GDM1 (cell line): ENCODE measurements at places on chromosomes 5 and 9.

DNA sequence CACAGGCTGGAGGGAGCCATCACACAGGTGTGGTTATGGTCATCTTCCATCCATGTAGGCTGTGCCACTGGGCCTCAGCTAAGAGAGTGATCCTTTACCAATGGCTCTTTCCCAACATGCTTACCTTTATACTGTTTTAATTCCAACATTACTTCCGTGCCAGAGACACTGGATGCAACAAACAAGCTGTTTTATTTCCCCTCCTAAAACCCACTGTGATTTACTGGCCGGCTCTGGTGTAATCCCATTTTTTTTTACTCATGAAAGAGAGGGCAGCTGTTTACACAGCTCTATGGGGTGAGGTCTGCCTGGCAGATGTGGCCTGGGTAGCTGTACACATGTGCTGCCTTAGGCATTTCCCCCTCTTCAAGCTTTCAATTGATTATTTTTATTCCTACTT lies 58.5 kb downstream of the MACROH2A1 start:
- no peak for DNase-seq

DNA sequence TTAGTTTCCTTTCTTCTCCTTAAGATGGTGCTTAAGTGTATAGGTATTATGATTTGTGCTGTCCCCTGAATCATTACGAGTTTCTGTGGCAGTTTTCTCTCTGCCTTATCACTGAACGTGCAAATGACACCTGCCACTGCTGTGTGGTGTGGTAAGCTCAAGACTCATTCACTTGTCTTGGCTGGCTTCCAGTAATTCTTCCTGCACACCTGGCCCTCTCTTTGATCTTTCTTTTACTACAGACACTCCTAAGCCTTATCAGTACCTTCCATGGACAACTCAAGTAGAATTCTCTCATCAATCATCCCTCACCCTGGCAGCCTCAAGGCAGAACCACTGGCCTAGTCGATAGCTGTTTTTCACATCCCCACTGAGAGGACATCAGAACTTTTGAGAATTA lies 82.6 kb upstream of the ADAMTS19 start:
- DNase-seq, result no peak

- DNase-seq, result no peak
Observed at GRCh38 chr5:15285901-15286583, 213.9 kb upstream of the FBXL7 start.

- DNase-seq, result no peak
Observed at GRCh38 chr5:17831279-17831678, 197.0 kb downstream of the TAF11L14 start.

- DNase-seq, result no peak
Observed at GRCh38 chr9:114899995-114900394, 30.4 kb downstream of the TNFSF8 start.

DNA sequence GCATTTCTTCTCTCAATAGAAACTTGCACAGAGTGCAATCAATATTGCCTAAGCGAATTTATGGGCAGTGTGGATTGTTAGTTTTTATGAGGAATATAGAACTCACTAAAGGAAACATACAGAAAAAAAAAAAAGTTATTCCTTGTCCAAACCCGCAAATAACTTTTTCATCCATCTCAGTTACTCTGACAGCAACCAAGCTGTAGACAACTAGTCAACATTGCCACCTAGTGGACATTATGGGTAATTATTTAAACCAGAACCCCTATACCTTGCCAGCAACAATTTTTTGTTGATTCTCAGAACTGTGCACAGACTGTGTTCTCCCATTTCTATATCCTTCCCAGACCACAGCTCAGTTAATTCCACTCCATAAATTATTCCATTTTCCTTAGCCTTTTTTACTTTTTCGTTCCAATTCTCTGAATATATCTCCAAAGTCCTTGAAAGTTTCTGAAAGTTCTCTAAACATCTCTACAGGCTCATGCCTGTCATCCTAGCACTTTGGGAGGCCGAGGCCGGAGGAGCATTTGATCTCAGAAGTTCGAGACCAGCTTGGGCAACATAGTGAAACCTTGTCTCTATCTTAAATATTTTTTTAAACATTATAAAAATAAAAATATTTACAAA lies 2.6 kb upstream of the AFAP1L1 start:
- peak; percentile 3 for DNase-seq

GRCh38 chr5:87361536-87362213 lies 51.1 kb downstream of the CCNH start:
- DNase-seq, result no peak

- DNase-seq, result no peak
Observed at GRCh38 chr5:116616876-116617275, 42.3 kb upstream of the SEMA6A start.

GRCh38 chr9:3238236-3238635 lies 287.6 kb downstream of the RFX3 start:
- DNase-seq, result no peak

- DNase-seq, result no peak
Observed at GRCh38 chr5:68303038-68303738, 87.6 kb downstream of the PIK3R1 start.

DNA sequence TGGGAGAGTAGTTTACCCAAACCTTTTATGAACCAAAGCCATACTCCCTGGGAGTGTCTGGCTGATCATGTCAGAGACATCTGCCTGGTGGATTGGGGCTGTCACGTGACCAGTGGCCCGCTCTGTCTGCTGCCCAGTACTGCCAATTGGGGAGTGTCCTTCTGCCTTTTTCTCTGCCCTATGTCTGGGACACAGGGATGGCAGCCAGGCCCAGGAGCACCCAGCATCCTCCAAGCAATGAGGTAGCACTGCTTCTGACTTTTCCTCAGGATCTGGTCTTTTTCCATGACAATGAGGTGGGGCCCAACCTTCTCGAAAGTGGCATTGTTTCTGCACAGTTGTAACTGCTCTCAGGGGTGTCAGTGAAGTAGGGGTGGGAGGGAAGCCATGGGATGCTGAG lies 21.8 kb downstream of the DAPK1 start:
- DNase-seq, result no peak

DNA sequence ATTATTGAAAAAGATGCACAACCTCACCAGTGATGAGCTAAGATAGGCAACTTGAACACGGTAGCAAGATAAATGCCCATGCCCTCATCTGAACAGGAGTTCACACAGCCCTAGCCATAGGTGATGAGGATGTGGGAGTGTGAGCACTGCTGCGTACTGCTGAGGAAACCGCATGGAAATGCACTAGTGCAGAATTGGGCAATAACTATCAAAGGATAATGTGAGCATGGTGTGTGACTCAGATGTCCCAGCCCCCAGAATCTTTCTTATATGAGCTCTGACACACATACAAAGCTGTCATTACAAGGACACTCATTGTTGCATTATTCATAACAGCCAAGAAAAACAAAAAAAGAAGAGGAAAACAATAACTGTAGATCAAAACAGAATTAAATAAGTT lies 521.2 kb downstream of the IRX1 start:
- DNase-seq, result no peak

- DNase-seq, result no peak
Observed at GRCh38 chr9:3410461-3410860, 115.3 kb downstream of the RFX3 start.

- DNase-seq, result no peak
Observed at GRCh38 chr9:17881371-17881770, 302.5 kb downstream of the SH3GL2 start.

DNA sequence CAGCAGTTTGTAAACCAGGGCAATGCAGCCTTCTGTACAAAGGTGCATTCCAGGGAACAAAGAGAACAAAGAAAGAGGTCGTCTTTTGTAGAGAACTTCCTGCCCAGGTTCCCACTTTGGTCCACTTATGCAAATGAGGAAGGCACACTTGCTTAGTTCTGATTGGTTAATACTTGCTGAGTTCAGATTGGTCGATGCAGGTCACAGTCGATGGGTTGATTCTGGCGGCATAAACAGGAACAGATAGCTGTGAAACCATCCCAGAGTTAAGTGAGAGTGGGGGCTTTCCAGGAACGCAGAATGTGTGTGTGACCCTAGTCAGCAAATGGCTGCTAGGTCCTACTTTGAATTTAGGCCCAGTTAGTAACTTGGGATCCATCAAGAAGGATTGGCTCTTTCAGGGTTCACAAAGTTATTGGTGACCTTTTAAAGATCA lies 1.8 kb upstream of the ADAMTS13 start:
- no peak for DNase-seq

GRCh38 chr5:59765446-59765845 lies 128.1 kb downstream of the PDE4D start:
- DNase-seq, result no peak

GRCh38 chr5:29005386-29005785 lies 1967.0 kb upstream of the CDH9 start:
- DNase-seq, result no peak

DNA sequence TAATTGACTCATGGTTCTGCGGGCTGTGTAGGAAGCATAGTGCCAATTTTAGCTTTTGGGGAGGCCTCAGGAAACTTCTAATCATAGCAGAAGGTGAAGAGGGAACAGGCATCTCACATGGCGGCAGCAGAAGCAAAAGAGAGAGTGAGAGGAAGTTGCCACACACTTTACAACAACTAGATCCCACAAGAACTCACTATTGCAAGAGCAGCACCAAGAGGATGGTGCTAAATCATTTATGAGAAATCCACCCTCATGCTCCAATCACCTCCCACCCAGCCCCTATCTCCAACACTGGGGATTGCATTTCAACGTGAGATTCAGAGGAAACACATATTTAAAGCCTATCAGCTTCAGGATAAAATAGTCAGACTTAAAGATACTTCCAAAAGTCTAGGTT lies 36.1 kb upstream of the LPAR1 start:
- DNase-seq, result peak; percentile 36

GRCh38 chr5:125536095-125536494 lies 789.7 kb upstream of the ZNF608 start:
- no peak for DNase-seq

DNA sequence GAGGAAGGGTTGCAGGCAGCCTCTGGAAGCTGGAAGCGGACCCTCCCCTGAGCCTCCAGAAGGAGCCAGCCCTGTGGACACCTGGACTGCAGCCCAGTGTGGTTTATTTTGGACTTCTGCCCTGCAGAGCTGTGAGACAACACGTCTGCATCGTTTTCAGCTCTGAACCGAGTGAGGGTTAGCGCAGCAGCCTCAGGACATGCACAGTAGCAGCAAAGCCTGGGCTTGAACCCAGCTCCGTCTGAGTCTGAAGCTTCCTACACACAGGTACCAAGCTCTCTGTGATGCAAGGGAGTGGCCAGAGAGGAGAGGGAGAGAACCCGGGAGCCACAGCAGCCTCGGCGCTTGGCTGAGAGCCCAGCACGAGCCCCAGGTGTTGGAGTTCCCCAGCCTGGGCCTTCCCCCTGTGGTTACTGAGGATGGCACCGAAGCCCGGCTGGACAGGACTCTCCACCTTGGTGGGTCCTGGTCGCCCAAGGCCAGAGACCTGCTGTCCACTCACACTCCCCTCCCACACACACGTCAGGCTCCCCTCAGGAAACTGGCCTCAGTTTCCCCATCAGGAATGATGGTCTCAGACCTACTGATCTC lies 128.2 kb downstream of the OLFM1 start:
- no peak for DNase-seq

DNA sequence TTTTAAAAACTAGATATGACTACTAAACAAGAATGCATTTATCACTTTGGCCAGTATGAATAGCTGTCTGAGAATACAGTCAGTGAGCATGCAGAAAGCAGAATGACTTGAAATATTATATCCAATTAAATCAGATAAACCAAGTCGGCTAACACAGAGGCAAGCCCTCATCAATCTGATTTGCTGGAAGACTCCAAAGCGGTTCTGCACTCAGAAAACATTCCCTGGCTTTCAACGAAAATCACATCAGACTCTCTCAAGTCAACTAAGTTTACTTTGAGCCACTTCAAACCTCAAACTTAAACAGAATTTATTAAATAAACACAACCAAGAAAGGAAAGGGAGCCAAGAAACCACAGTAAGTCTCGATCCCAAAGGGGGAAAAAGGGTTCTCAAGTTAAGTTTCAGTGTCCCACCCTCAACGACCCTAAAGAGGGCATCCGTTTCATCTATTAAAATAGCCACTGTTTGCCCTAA lies 1.4 kb downstream of the MYO10 start:
- DNase-seq, result no peak

DNA sequence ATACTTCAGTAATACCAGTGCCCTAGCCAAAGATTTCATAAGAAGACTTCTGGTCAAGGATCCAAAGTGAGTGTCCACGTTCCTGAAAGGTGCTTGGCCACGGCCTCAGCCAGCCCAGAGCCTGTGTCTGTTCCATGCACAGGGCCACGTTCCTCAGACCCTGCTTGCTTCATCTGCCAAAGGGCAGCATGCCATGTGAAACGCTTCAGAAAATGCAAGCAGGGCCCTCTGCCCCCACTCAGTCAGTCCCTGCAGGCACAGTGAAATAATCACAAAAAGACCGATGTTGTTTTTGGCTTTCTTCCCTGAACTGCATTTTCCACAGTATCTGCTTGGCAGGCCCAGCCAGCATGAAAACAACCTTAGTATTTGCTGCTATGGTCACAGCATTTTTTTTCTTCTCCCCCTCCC lies 85.5 kb upstream of the CTSL start:
- DNase-seq, result no peak

DNA sequence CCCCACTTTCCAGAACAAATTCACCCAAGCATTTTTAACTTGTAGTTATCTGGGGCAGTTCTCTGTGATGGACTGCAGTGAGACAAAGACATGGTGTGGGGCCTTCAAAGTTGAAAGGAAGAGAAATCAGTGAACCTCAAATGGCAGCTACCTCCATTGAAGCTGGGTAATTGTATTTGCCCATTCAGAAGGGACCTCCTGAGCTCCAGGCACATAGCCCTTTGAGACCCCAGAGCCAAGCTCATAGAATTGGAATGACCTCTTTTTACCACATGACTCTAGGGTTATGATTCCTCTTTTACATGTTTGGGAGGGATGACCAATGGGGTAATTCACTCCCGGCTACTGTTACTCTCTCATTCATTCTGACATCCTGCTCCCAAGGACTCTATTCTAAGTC lies 368.4 kb upstream of the ITGA1 start:
- no peak for DNase-seq

- DNase-seq, result no peak
Observed at GRCh38 chr9:95000821-95001220, 274.3 kb downstream of the AOPEP start.

GRCh38 chr5:40346901-40347300 lies 332.8 kb upstream of the PTGER4 start:
- no peak for DNase-seq

DNA sequence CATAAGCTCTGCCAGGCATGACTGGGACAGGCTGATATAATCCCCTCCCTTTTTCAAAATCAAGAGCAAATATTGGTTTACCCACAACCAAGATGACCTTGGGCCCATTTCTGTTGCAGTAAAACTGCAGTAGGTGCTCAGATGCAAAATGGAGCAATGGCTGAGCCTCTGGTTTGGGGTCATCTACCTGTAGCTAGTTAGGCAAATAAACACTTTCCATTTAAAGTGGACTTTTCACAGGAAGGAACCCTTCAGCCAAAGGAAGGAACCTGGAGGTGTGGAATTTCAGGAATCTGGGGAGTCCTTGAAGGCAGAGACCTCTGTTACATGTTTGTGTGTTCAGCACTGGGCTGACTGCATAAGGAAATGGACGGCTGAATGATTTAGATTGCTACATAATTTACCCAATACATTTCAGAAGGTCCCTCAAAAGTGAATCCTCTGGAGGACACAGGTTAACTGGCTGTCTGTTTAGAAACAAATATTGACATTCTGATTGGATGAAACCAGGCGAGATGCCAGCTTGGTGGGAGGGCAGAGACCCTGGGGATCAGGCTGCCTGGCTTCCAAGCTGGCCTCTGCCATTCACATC lies 170.1 kb upstream of the ZNF618 start:
- no peak for DNase-seq

- peak; percentile 6 for DNase-seq
Observed at GRCh38 chr9:15640121-15640520, 87.3 kb downstream of the CCDC171 start.

- no peak for DNase-seq
Observed at GRCh38 chr5:32421075-32421474, 23.5 kb downstream of the ZFR start.
